ENCODE measurements at places on chromosomes 3 and 15.

GRCh38 chr3:172341482-172342059 is 106.7 kb downstream of the GHSR start:
- DNase-seq: peak; percentile 79

GRCh38 chr15:74434263-74435136 is 742 bp upstream of the SEMA7A start:
- peak; percentile 26 for DNase-seq

GRCh38 chr3:27105904-27106303 is 263.3 kb downstream of the NEK10 start:
- DNase-seq: no peak

DNA sequence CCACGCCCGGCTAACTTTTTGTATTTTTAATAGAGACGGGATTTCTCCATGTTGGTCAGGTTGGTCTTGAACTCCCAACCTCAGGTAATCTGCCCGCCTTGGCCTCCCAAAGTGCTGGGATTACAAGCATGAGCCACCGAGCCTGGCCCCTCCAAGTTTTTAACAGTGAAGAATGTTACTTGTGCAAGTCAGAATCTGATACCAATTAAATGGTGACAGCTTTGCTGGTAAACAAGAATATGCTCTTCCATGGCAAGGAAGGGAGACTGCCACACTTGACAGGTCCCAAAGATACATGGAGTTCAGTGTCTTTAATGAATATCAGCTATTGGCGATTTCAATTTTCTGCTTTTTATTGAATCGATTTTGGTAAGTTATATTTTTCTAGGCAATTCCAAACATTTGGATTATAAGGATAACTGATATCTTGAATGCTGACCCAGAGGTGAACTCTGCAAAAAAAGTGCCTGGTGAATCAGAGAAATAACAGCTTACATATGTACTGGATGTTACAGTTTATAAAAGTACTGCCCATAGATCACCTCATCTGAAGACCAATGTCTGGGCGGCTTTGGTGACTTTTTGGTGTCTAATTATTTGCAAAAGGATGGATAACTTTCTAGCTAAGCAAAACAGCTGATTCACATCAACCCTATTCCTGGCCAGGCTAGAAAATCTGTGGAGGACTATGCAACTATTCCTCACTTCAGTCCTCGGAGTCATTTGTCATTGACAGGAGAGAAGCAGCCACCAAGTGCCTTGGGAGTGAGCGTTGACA is 1.2 kb downstream of the PARP16 start:
- DNase-seq: peak; percentile 33

- DNase-seq: no peak
Measured at GRCh38 chr3:114455432-114455831, 161.6 kb downstream of the TIGIT start.
